ENCODE measurements at places on chromosomes 3 and 15. TPM values are rescaled to one million over a fixed set of nuclear protein-coding genes. Genes with fewer than 3 reads are reported as not detected.
A peak's percentile ranks its signal among the peaks of the same experiment; 100 is the strongest.

GRAMD1C gene
- total RNA-seq = 1.6 TPM

OR5AC2 gene
- not detected for total RNA-seq

DNA sequence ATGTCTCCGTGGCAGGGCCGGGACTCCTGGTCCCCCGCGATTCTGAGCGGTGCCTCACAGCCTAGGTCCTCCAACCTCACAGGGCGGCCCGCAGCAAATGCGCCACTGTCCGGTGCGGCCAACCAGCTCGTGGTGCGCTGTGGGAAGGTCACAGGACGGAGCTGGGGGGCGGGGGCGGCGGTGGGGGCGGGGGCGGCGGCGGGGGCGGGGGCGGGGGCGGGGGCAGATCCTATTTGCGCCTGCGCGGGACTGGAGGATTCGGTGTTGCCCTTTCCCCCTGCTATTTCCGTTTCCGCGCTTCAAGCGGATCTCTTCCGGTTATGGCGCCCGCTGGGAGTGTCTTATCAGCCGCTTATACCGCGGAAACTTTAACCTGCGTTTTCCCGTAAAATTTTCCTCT is 106.7 kb upstream of the SNRPN start:
- DNase-seq = no peak
- no peaks in the 10 kb centered on the region for H3K27me3 ChIP-seq
- H3K27ac ChIP-seq = no peak overlapping the region
- H3K36me3 ChIP-seq = no peaks in the 10 kb centered on the region
- H3K4me1 ChIP-seq = no peaks in the 10 kb centered on the region
- no peak overlapping the region for H3K4me3 ChIP-seq

DNA sequence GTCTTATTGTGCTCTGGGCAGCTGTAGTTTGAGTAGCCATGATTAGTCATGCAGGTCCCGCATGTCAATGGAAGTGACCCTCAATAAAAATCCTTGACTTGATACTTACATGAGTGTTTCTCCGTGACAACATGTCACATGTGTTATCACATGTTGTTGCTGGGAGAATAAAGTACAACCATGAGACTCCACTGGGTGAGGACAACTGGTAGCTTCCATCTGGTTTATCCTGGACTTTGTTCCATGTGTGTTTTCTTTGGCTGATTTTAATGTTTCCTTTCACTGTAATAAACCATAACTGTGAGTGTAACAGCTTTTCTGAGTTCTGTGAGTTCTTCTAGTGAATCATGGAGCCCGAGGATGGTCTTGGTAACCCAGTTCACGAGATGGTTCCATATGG is 63.1 kb upstream of the NDN start:
- no peaks in the 10 kb centered on the region for H3K36me3 ChIP-seq
- H3K4me1 ChIP-seq = no peaks in the 10 kb centered on the region
- DNase-seq = no peak

AMT gene
- not detected for total RNA-seq

PATL2 gene
- not detected for total RNA-seq

SLC28A1 gene
- not detected for total RNA-seq

GRCh38 chr3:31354373-31354772 is 178.4 kb upstream of the STT3B start:
- H3K27me3 ChIP-seq = no peaks in the 10 kb centered on the region
- H3K36me3 ChIP-seq = no peaks in the 10 kb centered on the region
- no peak overlapping the region for H3K4me3 ChIP-seq
- H3K27ac ChIP-seq = no peak overlapping the region

FOXL2 gene
- total RNA-seq = 0.42 TPM

JMJD7 gene
- 7.0 TPM for total RNA-seq

- no peaks in the 10 kb centered on the region for H3K27me3 ChIP-seq
- H3K27ac ChIP-seq = no peak overlapping the region
- DNase-seq = no peak
- H3K36me3 ChIP-seq = no peaks in the 10 kb centered on the region
- H3K4me1 ChIP-seq = no peaks in the 10 kb centered on the region
- H3K4me3 ChIP-seq = no peak overlapping the region
These were observed 127.0 kb downstream of the ADAMTS9 start for GRCh38 chr3:64560791-64561190.

GRCh38 chr15:72866182-72866581 is 82.6 kb upstream of the ADPGK start:
- no peak overlapping the region for H3K4me3 ChIP-seq
- no peaks in the 10 kb centered on the region for H3K4me1 ChIP-seq
- no peak overlapping the region for H3K27ac ChIP-seq
- no peak for DNase-seq
- H3K27me3 ChIP-seq = peaks cover 2% of the 10 kb centered on the region

IQCH gene
- 3.2 TPM for total RNA-seq

CFAP92 gene
- not detected for total RNA-seq

- 0 out of 2 replicates have a peak, but pooled peaks cover 3% of the 10 kb centered on the region for H3K27me3 ChIP-seq
- no peaks in the 10 kb centered on the region for H3K4me1 ChIP-seq
- DNase-seq = no peak
- no peaks in the 10 kb centered on the region for H3K36me3 ChIP-seq
- no peak overlapping the region for H3K4me3 ChIP-seq
These were observed 233.2 kb downstream of the OCA2 start for GRCh38 chr15:27865926-27866325.

DNA sequence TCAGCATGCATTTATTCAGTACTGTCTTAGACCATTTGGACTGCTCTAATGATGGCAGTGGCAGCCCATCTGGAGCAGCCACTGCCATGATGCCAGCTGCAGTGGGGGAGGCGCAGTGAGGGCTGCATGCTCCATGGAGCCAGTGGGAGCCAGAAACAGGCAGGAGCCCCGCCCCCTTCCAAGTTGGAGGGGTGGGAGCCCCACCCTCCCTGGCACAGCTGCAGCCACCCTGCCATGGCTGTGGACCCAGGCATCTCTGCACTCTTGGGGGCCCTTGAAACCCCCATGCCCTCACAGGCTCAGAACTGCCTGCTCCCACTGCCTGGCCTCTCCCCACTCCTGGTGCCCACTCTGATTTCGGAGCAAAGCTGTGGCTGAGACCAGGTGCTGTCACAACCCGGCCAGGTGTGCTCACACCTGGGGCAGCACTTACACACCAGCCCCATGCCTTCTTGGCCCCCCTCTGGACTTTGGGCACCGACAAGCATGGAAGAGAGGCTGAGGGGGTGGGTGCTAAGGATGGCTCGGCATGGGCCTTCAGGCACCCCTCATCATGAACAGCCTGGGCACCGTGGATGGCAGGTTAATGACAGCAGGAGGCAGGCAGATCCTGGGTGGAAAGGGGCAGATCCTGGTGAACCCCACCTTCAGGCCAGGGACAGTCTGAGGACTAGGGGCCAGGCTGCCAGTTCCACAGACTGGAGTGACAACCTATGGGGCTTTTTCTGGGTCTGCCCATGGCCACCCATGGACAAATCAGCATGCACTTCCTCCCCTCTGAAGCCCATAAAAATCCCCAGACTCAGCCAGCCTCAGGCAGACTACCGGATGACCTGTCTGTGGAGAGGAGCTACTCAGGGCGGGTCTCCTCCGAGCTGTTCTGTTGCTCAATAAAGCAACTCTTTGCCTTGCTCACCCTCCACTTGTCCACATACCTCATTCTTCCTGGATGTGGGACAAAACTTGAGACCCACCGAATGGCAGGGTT is 18.3 kb downstream of the TBC1D21 start:
- no peak overlapping the region for H3K4me3 ChIP-seq
- no peak overlapping the region for H3K27ac ChIP-seq

PLIN1 gene
- not detected for total RNA-seq

GALNT15 gene
- total RNA-seq = not detected

DNA sequence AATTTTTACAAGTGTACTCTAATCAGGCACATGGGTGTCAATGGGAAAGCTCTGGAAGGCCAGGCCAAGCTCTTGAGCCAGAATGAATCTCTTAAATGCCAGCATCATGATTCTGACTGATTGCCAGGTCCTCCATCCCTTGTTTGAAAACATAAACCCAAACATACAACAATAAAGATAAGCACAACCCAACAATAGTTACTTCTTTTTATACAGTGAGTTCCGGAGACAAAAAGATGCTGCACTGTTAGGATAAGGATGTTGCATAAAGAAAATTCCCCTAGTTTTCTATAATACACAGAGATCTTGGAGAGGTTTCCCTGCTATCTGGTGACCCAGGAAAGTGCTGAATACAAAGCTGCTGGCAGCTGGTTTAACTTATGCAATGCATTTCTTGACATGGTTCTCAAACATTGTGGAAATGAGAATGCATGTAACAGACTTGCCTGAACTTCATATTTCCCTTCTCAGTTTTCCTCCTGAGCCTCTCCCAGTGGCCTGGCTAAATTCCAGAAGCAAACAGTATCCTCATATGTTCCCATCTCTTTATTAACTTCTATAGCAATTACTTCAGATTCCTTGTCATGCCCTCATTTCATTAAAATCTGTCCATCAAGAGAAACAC is 180.1 kb upstream of the PRICKLE2 start:
- no peak for DNase-seq
- no peak overlapping the region for H3K27ac ChIP-seq
- H3K4me3 ChIP-seq = no peak overlapping the region
- no peaks in the 10 kb centered on the region for H3K27me3 ChIP-seq
- no peaks in the 10 kb centered on the region for H3K36me3 ChIP-seq

GRCh38 chr3:155252535-155252934 is 40.9 kb downstream of the STRIT1 start:
- H3K4me3 ChIP-seq = no peak overlapping the region
- DNase-seq = peak; percentile 38
- H3K36me3 ChIP-seq = no peaks in the 10 kb centered on the region
- no peak overlapping the region for H3K27ac ChIP-seq

- no peak overlapping the region for H3K27ac ChIP-seq
- no peaks in the 10 kb centered on the region for H3K4me1 ChIP-seq
- DNase-seq = no peak
- no peaks in the 10 kb centered on the region for H3K36me3 ChIP-seq
These were observed 29.0 kb upstream of the TIMP4 start for GRCh38 chr3:12187448-12188327.

GRCh38 chr3:129936757-129937156 is 37.8 kb upstream of the TRH start:
- H3K36me3 ChIP-seq = no peaks in the 10 kb centered on the region
- peak overlapping the region; percentile 30 for H3K4me3 ChIP-seq
- no peaks in the 10 kb centered on the region for H3K4me1 ChIP-seq
- no peaks in the 10 kb centered on the region for H3K27me3 ChIP-seq

RTP3 gene
- total RNA-seq = not detected

FETUB gene
- total RNA-seq = not detected

GRCh38 chr15:73442968-73443367 is at the start of gene REC114:
TSS of gene REC114 (plus strand) at chr15:73443164. CDS start at chr15:73443186, 22 bp downstream.
- H3K4me1 ChIP-seq = no peaks in the 10 kb centered on the region
- DNase-seq = no peak
- H3K36me3 ChIP-seq = no peaks in the 10 kb centered on the region
